ENCODE measurements at places on chromosomes 1 and 21.

DNA sequence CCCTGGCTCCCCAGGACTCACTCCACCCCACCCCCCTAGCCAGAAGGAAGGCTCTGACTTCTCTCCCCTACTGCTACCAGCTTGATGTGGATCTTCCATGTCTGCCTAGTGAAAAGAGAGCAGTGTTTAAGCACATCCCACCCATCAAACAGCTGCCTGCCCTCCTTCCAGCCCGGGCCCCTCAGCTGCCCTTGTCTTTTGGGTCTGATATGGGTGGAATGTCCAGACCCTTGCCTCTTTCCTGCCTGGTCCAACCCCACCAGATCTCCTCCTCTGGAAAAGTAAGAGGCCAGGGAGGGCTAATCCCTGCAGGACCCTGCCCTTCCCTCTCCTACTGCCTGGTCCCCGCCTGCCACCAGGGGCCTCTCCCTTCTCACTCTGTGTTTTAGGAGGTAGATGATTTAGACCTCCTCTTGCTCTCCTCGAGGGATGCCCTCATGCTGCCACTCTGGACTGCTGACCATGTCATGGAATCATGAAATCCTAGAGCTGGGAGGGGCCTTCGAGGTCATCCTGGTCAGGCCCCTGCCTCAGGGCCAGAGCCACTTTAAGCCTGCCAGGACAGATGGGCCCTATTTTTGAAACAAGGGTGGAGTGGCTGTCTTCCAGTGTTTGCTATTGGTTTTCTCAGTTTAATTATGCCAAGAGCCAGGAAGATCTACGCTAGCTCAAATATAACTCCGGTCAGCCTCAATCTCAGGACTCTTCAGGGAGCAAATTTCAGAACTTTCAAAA lies 15.8 kb upstream of the HSPG2 start:
- DNase-seq, result no peak

DNA sequence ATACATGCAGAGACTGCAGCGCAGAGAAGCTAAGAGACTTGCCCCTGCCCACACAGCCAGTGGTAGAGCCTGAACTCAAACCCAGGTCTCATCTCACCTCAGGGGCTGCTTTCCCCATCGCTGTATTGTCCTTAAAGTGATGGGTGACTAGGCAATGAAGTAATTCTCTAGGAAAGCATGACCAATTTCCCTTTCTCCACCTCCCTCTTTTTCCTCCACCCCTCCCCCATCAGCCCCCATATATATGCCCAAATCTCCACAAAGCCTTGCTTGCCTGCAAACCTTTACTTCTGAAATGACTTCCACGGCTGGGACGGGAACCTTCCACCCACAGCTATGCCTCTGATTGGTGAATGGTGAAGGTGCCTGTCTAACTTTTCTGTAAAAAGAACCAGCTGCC lies at the start of gene IL24:
TSS of gene IL24 (plus strand) at position 269 of the 400 bp plus-strand sequence. CDS start 390 bp downstream, outside the sequence.
- DNase-seq, result no peak

DNA sequence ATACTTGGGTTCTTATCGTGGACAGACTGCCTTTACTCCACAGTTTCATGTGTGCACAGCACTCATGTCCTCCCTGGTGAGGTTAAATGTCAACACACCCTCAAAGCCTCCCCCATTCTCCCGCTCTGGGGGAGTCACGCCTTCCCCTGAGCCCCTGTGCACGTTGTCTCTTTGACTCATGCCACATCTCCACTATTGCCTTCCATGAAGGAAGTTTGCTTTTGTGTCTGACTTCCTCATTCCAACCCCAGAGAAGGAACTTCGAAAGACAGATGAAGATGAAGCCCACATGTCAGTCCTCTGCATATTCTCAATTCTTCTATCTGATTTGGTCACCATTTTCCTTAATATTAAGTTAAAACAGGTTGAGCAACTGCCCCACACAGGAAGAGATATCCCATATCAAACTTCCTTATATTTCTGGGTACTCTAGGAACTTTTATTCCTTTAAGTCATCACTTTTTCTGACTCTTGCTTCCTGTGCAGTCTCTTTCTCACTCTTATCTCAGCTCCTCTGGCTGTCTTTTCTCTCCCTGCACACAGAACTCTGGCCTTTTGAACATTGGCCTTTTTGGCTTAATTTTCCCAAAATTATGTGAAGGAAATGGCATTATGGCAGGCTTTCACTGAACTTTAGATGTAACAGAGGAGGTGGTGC lies 41.5 kb downstream of the C4BPA start:
- no peak for DNase-seq

DNA sequence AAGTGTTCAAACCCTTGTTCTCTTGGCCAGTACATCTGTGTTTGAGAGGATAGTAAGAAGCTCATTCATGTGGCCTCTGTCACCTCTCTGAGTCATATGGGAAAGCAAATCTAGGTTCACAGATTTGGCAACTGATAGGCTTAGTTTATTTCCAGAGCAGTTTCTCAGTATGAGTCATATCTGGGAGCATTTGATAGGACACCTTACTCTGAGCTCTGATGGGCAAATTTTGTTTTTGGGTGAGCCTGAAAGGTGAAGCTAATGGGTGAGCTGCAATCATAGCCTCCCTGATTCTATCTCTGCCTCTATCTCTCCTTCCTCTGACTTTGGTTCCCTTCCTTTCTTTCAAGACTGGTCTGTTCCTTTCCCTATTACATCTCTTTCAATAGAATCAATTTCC lies 134.4 kb downstream of the S1PR1 start:
- no peak for DNase-seq

GRCh38 chr1:59322814-59323213 lies 25.9 kb downstream of the FGGY start:
- DNase-seq, result no peak

GRCh38 chr1:45566722-45567121 lies 16.1 kb downstream of the AKR1A1 start:
- DNase-seq, result no peak

GRCh38 chr1:36343651-36344394 lies 20.4 kb upstream of the EVA1B start:
- no peak for DNase-seq

DNA sequence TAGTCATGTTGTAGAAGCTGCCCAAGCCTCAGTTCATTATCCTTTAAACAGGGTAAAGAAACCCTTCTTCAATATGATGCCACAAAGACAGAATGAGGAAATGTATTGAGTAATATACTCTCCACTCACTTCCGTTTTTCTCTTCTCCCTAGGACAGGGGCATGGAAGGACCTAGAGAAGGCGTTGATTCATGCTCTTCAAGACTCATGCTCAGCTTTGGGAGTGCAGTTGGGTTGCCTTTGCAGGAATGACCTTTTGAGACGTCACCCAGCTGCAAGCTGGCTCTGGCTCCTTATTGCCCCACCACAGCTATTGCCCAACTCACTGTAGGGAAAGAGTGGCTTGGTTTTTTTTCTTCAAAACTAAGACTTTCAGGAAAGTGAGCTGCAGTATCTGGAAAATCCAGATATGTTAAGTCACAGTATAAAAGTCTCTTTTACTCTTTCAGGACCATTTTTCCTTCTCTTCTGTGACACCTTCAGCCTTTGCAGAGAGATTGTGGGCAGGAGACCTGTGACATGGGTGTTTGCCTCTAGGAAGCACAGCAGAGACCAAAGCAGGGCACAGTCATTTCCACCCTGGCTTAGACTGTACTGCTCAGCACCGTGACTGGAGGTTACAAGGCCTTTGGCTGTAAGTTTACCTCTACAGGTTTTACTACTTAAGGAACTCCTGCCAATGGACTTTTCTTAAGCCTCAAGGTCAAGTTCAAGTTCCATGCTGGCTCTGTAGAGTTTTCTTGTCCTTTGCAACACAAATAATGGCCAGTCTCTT lies 39.5 kb downstream of the XCL2 start:
- DNase-seq, result no peak

DNA sequence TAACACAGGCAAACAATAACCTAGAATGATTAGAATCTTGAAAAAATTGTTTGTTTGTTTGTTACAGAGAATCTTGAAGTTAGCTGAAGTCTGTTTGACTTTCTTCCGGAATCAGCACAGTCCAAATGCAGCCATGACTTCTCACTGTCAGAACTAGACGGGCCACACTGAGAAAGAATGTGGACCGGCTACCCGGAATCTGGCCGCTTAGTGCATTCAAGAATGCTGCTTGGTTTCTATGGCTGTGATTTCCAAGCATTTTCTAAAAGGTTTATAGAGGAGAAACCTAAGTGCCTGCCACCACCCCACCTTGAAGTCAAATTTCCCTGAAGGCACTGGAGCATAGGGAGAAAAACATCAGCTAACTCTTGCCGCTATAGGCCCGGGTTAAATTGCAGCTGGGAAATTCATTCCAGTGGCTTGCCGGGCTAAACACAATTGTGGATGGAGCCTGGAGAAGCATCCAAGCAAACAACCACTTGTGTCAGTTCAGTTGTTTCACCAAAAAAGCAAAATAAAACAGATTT lies 231.1 kb downstream of the DISC1 start:
- no peak for DNase-seq

DNA sequence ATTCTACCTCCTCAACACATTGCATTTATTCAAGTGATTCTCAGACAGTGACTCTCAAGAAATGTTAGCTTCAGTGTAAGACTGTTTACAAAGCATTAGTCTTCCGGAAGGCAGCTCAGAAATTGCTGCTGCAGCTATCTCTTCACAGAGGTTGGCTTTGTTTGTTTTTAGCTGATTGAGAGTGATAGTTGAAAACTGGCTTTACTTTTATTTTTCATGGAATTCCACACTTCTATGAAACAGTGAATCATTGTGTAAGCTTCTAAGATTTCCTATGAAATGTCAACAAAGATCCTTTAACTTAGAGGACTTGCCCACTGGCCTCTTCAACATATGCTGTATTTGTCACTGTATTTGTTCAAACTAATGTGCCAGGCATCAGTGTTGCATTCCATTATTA lies 121.3 kb downstream of the TNNI3K start:
- no peak for DNase-seq

- no peak for DNase-seq
Measured at GRCh38 chr1:182806015-182806678, 16.6 kb downstream of the NPL start.

DNA sequence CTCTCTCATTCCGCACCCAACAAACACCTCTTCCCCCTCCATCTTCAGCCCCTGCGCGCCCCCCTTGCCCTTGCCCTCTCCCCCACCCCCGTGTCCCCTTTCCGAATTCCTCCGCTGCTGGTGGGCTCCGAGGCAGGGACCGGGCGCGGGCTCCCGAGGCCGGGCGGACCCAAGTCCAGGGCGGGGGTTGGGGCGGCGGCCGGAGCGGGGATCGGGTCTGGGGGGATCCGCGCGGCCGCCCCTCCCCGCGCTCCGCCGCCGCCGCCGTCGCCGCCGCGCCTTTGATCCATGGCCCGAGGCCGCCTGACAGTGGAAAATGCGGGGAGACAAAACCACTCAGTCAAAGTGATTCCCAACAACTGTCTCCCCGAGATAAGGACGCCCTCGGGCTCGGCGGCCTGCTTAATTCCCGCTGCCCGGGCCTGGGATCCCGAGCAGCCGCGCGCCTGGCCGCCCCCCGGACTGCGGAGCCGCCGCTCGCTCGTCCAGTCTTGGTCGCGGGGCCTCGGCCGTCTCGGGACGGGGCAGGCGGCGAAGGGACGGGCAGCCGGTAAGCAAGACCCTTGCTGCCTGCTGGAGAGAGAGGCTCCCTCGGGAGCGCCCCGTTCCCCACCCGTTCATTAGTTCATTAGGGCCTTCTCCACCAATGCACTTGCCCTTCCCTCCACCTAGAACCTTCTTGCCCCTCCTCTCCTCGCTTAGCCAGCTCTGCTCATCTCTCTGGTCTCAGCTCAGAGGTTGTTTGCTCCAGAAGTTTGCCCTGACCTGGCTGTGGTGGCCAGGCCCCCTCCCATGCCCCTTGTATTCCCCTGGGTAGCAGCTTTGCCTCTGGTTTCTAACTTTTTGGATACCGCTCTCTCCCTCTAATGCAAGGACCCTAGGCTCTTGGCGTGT lies 86.4 kb downstream of the PAX7 start:
- DNase-seq, result no peak

DNA sequence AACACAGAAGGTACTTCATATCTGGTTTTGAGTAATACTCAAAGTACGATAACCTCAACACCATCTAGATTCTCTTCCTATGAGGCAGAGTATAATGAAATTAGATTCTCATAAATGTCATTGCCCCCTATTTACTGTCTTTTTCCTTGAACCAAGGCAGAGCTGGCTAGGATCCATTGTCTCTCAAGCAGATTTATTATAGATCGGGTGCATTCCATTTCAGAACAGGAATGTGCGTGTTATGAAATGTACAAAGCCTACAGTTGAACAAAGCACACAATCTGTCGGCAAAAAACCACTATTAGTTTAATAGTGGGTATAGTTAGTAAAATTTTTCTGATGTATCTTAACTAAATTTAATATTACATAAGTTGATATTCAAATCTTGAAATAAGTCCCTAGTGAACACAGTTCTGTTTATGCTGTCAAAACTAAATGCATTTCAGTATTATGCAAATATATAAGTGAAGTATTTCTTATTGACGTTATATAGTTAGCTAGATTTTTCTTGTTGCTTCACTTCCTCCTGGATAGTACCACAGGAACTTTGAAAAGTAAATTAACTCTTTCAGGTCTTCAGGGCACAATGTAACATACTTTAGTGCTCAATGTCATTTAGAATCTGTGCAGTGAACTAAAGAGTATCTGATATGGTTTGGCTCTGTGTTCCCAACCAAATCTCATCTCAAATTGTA lies 92.1 kb downstream of the DDAH1 start:
- DNase-seq, result no peak

GRCh38 chr1:1241588-1242219 lies 4.8 kb downstream of the C1QTNF12 start:
- DNase-seq, result no peak

DNA sequence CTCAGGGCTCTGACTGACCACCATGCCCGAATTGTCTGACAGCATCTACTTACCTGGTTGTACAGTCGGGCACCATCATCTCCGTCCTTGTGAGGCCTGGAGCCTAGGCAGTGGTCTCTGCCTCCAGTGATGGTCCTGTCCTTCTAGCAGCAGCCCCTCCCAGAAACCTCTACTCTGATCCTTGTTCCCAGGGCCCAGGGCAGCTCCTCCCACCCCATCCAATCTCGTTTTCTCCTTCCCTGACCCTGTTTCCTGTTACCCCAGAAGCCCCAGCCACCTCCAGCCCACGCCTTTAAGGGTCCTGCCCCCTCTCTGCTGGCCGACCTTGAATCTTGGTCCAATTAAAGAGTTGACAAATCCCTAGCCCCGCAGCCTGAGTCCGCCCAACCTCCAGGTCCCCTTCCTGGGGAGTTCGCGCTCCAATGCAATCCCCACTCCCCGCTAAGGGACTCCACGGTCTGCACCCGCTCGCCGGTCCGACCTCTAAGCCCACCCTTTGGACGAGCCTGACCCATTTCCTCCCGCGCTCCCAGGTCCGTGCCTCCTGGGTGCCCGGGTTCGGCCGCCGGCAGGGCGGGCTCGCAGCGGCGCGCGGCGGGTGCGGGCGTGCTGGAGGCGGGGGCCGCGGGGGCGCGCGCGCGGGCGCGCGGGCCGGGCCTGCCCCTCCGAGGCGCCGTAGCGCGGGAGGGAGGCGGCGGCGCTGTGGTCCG lies at the start of gene B4GALT2:
TSS of gene B4GALT2 (plus strand) at position 660 of the 710 bp plus-strand sequence. CDS start 1,951 bp downstream, outside the sequence.
- DNase-seq, result no peak

DNA sequence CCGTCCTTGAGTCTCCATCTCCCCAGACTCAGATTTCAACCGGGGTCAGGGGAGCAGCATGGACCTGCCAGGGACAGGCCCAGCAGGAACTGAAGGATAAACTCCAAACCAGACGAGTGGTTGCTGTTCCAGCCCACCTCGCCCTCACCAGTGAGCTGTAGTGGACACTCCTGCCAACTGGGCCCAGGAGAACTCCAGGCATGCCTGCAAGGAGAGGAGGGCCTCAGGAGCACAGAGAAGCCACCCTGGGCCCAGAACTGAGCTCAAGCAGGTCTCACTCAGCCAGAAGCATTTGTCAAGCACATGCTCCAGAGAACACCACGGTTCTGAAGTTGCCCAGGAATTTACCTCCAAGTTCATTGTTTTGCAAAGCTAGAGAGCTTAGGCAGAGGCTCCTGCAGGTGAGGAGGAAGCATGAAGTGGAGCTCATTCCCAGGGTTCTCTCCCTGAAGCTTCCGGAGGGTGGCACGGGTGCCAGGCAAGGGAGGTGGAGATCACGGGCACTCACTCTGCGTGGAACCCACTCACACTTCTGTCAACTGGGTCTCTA lies 61.0 kb downstream of the MATN1 start:
- no peak for DNase-seq

Data from stimulated activated CD8-positive, alpha-beta memory T cell treated with anti-CD3 and anti-CD28 coated beads, Interleukin-15, amount 100 ng/mL, for 4 hours (primary cell).